ENCODE measurements at places on chromosomes 3 and 15.

DNA sequence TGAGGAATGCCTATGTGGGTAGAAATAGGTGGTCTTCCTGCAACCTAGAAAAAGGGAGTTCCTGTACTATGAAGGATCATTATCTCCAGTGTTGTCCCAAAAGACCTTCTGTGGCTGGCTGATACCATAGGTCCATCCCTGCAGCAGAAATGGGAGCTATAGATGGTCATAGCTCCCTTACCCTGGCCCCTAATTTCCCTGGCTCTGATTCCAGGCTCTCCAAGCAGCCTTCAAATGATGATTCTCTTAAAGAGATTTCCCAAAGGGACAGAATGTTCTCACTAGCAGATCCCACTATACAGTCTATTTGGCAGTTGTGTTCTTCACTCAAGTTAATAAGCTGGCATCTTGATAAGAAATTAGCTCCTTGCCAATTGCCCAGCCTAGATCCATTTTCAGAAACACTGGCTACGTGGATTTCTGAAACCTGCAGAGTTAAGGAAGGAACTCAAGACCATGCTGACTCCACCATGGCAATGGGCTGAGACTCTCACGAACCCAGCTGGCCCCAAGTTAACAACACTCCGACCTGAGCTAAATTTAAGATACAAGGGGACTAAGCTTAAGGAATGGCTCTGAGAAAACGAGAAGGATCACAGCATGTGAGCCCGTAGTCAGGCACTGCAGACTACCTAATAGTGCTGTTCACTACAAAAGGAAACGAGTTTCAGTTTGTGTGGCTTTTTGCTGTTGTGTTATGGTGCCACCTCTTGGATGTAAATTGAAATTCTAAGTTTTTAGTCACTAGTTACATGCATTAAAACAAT is 11.4 kb downstream of the C15orf40 start:
- DNase-seq = peak; percentile 43

DNA sequence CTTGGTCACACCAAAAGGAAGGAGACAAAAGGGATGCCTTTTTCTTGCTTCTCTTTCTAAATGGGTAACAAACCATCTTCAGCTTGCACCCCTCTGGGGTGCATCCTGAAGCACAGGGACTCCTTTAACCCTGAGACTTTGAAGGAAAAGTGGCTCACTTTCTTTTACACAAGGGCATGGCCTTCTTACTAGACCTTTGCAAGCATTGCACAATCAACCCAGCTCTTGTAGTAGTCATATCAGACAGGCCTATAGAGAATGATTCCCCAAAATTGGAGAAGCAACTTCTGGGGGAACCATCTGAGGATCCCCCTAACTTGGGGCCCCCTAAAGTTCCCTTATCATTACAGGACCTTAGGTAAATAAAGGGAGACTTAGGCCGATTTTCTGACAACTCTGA is 56.1 kb upstream of the GK5 start:
- DNase-seq = no peak

GRCh38 chr3:59313365-59313764 is 263.5 kb upstream of the CFAP20DC start:
- peak; percentile 16 for DNase-seq

DNA sequence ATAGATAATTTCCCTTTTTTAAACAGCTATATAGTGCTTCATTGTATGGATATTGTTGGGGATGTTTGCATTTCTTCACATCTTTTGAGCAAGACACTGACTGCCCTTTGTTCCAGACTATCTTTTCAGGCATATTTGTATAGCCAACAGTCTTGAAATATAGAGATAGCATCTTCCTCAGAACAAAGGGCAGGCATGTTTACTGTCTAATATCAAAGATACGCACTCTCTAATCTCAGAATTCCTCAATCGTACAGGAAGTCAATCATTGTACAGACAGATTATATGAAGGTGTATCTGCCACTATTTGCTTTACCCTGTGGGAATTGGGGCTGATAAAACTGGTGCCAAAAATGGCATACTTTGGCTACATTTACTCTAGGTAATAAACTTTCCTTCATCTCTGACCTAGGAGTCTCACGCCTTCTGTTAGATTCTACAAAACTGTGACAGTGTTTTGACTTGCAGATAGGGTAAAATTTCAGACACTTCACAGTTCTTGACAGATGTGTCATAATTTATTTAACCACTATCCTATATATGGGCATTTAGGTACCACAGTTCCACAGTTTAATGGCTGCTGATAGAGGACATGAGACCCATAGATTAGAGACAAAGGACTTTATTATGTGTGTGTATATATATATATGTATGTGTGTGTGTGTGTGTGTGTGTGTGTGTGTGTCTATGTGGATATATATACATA is 321.0 kb downstream of the IGSF11 start:
- DNase-seq = no peak

- no peak for DNase-seq
Observed at GRCh38 chr15:57762302-57762701, 55.8 kb downstream of the POLR2M start.

DNA sequence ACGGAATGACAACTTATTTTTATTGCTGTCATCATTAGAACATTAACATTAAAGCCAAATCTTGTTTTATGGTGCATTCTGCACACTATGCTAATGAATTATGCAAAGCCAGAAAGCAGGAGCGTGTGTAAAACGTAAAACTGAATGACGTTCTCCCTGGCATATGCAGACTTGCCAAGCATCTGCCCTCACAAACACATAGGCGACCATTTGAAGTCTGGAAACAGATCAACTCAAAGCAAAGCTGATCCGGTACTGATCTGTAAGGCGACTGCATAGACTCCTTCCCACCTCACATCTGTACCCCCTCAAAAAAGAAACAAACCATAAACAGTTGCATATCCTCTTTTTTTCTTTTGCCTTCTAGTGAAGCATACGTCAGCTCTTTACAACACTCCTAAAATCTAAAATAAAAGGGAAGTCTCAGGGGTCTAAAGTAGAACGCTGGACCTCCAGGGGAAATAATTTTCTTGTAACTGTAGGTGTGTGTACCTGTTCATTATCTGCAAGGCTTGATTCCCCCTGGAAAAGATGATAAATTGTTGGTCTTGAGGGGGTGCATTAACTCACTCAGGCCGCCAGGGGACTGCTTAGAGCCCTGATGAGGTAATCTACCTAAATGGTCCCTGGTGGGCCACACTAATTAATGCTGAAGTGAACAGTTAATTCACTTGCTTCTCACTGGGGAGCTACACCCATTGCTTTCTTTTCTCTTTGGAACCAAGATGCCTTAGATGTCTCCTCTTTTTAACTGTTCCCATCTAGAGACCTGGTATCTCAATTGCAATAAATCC is 231.4 kb downstream of the CDIN1 start:
- no peak for DNase-seq

GRCh38 chr15:101808201-101808600 is 3.8 kb upstream of the OR4F15 start:
- DNase-seq = no peak

- no peak for DNase-seq
Observed at GRCh38 chr3:113124256-113124830, 87.0 kb upstream of the BOC start.

DNA sequence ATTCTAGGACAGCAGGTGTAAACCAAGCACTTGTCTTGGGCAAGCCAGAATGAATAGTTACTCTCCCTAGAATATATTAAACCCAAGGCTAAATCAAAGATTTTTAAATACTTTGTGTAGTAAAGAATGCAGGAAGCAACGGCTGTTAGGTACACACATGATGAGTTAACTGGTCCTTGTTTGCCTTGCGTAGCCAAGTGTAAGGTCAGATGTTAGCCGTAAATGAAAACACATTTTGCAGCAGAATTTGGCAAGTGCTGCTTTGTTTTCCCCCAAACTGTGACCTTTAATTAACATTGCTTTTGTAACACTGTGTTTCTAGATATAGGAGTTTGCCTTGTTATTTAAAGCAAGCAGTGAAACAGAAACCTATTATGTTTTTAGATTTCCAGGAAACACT is 368.7 kb downstream of the IL5RA start:
- DNase-seq = no peak

- peak; percentile 1 for DNase-seq
Observed at GRCh38 chr3:126746395-126747177, 42.5 kb downstream of the CHCHD6 start.

- DNase-seq = no peak
Observed at GRCh38 chr3:97694876-97695275, 69.7 kb upstream of the ARL6 start.

GRCh38 chr15:81084716-81085115 is 49.4 kb upstream of the CFAP161 start:
- DNase-seq = no peak

- no peak for DNase-seq
Observed at GRCh38 chr3:52086976-52087663, 30.7 kb upstream of the DUSP7 start.

- no peak for DNase-seq
Observed at GRCh38 chr3:181292984-181293383, 303.4 kb upstream of the DNAJC19 start.

- no peak for DNase-seq
Observed at GRCh38 chr3:53820084-53820483, 26.1 kb downstream of the CHDH start.

- DNase-seq = no peak
Observed at GRCh38 chr3:135629701-135630408, 335.7 kb upstream of the PPP2R3A start.

DNA sequence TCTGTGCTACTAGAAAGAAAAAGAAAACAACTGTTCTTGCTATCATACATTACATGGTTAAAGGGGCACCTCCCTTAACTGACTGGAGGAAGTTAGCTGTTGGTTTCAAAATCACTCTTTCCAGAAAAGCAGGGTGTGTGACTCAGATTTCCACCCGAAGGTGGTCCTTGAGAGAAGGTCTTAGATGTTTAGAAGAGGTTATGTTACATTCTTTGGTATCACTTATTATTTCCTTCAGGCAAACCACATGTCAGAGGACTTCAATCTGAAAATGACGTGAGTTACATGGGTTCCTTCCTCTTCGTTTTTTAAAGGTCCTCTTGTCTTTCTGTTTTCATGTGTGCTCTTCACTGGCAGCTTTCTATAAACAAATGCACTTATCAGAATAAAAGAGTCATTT is 307.9 kb upstream of the CBLB start:
- DNase-seq = no peak

- DNase-seq = no peak
Observed at GRCh38 chr3:125213946-125214542, 1.5 kb upstream of the SLC12A8 start.

DNA sequence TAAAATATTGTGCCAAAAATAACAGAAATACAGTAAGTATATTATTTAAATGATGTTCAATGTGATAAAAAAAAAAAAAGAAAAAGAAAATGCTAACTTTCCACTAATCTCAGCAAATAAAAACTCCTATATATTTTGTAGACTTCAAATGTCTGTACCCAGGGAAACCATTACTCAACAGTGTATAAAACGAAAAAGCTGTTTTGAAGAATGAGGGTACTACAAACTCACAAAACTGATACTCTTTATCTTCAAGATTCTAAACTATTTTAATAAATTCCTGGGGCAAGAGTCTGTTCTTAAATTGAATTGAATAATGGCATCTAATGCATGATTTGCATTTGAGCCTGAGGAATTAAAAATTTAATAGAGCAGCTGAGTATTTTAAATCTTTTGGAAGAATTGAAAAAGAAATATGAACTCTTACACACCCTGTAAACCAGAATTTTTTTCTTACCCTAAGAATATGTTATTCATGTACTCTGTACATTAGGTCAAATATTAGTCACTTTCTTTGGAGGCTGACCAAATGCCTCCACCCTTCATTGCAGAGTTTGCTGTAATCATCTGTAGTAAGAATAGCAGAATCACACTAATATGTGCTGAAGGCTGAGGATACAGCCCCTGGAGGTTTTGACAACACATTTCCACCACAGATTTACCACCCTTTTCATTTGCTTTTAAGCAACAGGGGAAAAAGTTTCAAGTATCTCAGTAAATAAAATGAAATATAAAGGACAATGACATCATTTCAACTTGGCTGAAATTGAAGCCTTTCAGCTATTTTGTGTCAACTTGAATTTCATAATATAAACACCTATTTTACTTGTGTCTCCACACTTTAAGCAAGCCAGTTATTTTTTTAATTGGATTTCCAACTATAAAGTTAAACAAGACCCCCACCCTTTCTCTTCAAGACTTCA is 79.7 kb downstream of the FBN1 start:
- no peak for DNase-seq

DNA sequence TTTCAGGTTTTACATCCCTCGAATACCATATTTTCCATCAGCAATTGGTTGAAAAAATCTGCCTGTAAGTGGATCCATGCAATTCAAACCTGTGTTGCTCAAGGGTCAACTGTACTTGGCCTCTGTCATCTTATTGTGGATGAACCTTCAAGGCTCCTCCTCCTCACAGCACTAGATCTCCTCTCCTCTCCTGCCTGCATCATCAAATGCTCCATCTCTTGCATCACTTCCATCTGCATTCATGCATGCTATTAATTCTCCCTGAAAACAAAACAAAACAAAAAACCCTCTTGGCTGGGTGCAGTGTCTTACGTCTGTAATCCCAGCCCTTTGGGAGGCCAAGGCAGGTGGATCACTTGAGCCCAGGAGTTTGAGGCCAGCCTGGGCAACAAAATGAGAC is 10.1 kb downstream of the BCL2L10 start:
- no peak for DNase-seq

DNA sequence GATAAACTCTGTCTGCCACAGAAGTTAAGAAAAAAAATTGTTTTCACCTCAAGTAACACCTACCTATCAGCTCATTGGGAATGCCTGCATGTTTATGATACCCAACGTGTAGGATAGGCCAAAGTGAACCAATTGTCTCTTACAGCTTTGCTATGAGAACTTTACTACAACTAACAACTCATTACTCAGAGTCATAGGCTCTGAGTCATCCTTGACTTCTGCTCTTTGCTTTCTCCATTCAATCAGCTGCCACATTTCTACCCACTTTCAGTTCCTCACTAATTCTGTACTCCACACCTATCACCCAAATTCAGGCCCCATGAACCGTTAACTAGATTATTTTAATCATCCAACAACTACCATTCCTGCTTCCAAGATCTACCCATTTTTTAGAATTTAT is 843.9 kb downstream of the TUSC7 start:
- no peak for DNase-seq

GRCh38 chr15:37616215-37616614 is 318.2 kb upstream of the TMCO5A start:
- no peak for DNase-seq

GRCh38 chr15:54681584-54681983 is 515.2 kb downstream of the RSL24D1 start:
- DNase-seq = no peak

- no peak for DNase-seq
Observed at GRCh38 chr15:80087104-80087503, 27.6 kb downstream of the ZFAND6 start.

- no peak for DNase-seq
Observed at GRCh38 chr15:71572452-71573053, 237.8 kb upstream of the NR2E3 start.

- no peak for DNase-seq
Observed at GRCh38 chr3:122466701-122467240, 48.0 kb downstream of the KPNA1 start.

GRCh38 chr3:5972586-5972985 is 785.1 kb downstream of the EDEM1 start:
- no peak for DNase-seq

All from midbrain (tissue), 1 donor.